ENCODE measurements at places on chromosomes 3 and 15.

GRCh38 chr3:30407651-30408050, 198.8 kb upstream of the TGFBR2 start:
- DNase-seq = no peak

GRCh38 chr3:184042617-184043016, 10.2 kb upstream of the HTR3C start:
- DNase-seq = no peak

DNA sequence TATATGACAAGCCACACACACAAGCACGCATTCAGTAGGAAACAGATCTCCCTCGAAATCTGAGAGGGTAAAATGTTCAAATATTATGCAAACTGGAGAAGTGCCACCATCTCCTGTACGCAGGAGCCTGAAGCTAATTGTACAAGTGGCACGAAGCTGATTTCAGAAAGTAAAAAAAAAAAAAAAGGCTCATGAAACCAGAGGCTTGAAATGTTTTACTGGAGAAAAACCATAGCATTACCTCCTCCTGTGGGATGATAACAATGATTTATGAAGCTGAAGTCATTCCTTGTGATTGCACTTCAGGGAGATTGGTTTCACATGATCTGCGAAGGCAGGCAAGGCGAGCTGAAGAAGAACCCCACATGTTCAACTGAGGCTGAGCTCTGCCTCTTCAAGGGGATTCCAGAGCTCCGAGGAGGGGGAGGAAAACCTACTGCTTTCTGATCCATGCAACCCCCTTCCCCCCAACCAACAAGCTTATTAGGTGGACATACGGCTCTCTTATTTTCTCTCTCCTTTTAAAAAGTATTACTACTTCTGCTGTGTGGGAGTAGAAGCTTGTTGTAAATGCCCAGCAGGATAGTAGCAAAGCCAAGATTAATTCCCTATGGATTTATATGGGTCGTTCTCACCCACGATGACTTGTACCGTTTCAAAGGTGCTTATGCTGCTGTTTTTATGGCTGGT, 101.1 kb downstream of the GREM1 start:
- no peak for DNase-seq

DNA sequence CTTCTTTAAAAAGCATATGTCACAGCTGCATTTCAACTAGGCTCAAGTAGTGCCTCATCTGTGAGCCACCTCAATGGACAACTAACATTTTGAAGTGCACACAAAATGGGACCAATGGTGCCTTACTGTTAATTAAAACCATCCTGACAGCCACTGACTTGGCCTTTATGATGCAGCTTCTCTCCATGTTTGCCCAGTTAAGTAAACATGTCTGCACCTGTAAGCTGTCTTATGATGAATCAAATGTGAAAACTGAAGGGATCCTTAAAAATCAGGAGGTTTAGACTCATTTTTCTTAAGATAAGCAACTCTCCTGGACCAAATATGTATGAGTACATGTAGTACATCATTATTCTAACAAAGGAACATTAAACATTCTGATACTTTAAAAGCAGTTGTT, 861.6 kb downstream of the ROBO1 start:
- DNase-seq = no peak

- DNase-seq = no peak
Measured at GRCh38 chr3:129686941-129687340, 80.5 kb upstream of the PLXND1 start.

GRCh38 chr3:16390581-16390980, 122.9 kb downstream of the RFTN1 start:
- DNase-seq = no peak

DNA sequence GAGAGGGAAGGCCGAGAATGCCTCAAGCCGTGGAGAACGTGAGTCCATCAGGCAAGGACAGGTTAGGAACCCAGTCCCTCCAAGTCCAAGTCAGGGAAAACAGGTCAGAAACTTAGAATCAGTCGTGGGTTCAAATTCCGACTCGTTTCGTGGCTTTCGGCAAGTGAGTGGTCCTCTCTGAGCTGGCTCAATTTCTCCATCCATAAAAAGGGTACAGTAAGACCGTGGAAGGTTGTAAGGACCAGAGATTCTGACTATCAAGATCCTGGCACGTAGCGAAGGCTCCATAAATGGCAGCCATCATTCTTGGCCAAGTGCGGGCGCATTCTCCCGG, 604 bp upstream of the MED12L start:
- no peak for DNase-seq

DNA sequence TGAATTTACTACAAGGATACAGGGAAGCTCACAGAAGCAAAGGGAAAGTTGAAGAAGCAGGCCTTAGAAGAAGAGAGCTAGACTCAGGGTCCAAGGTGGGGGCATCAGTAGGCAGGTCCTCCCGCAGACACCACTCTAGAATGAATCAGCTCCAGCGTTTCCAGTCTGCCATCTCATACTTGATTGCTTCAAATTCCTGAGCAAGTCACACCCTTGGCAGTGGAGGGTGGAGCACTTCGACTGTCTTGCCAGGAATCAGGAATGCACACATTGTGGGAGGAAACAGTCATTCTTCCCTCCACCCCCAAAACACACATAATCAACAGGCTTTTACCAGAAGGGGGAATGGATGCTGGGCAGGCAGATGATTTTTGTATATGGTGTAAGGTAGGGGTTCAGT, 78.5 kb downstream of the CHCHD6 start:
- no peak for DNase-seq

DNA sequence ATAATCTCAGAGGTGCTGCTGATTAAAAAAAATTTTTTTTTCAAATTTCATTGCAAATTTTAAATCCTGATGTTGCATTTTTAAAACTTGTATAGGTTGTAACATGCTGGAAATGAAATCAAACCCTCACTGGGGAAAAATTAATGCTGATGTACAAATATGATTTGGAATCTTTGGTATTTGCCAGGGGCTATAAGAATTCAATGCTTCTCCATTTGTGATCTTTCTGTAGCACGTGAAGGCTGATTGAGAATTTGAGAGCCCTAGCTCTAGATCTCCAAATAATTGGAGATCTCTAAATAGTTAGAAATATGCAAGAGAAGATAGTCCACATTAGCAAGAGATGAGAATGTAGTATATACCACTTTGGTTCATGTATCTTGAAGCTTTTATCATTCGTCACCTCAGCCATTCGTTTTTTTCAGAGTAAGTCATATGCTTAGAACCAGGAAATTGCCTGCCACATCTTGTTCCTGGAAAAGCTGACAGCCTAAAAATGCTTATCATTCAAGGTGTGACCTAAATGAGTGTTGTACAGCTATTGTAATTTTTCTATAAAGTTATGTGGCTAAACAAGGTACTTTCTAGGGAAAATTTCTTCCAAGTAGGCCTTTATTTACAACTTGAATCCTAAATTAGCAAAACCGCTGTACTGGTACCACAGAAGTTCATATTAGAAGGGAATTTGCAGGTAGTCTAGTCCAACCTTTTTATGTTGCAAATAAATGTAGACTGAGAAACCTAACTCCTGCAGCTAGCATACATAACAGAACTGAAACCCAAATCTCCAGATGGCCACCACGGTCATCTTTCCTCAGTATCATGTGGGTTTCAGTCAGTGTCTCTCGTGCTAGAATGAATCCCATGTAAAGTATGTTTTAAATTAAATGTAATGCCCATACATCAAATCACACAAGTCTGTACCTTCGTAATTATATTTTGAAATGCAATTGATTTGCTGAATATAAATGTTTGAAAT, 48.5 kb downstream of the FNDC3B start:
- DNase-seq = no peak

DNA sequence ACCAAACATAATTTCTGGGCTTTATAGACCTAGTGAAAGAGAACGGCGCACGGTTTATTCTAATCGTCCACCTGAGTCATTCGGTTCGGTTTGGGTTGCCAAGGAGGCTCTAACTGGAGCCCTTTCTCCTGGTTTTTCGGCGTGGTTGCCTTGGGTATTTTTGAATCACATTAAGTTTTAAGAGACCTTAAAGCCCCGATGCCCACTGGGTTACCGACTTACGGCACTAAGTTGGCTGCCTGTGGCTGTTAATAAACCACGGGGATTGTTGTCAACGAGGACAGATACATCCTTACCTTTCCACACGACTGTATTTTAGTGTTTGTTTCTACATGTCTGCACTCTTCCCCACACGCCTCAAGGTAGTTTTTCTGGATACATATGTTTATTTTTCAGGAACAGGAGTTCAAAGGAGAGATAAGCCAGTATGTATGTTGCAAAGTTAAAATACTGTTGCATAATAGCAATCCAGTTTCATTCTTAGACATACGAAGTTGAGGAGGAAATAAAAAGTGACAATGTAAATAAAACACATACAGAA, 1.2 kb upstream of the ANP32A start:
- no peak for DNase-seq

DNA sequence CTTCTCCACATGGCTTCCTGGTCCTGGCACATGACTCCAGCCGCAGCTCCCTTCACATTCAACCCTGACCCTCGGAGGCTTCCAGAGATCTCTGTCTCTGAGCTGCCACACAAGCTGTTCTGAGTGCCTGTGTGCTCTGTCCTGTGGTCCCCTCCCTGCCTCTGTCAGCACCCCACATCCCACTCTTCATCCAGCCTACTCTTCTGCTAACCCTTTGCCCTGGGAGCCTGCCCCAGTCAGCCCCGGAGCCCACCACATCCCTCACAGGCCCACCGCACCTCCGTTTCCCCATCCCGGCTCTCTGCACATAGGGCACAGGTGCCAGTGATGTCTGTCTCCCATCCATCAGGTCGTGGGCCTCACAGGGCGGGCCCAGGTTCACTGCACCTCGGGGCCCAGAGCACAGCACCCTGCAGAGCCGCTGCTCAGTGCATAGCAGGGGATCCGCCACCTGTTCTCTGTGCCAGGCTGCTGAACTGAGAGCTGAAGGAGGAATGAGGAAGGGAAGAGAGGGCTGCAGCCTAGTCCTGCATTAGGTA, 133.6 kb downstream of the UACA start:
- DNase-seq = no peak

- DNase-seq = no peak
Measured at GRCh38 chr3:77682162-77682561, 642.3 kb downstream of the ROBO2 start.

DNA sequence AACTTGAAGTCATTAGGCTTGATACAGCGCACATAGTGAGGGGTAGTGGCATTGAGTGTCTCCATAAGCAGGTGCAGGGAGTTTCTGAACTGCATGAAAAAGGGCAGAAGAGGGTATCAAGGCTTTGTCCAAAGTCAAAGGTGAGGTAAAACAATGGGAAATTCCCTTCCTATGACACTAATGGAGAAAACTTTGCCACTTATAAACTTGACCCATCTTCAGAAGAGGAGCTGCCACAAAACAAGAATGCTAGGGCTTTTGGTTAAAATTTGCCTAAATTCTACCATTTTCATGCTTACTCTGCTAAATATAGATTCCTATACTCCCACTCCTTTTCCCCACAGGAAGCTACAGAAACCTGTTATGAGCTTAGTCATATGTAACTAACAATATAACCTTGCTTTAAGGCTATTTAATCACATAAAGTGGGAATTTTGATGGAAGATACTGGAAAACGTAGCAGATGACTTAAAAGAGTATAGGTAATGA, 87.5 kb upstream of the MYO5C start:
- no peak for DNase-seq

DNA sequence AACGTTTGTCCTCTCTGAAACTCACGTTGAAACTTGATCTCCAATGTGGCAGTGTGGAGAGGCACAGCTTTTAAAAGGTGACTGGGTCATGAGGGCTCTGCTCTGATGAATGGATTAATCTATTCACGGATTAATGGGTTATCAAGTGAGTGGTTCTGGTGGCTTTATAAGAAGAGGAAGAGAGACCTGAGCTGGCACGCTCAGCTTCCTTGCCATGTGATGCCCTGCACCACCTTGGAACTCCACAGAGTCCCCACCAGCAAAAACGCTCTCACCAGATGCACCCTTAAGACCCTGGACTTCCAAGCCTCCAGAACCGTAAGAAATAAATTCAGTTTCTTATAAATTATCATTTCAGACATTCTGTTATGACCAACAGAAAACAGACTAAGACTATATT, 2.6 kb downstream of the PPP1R2 start:
- no peak for DNase-seq

DNA sequence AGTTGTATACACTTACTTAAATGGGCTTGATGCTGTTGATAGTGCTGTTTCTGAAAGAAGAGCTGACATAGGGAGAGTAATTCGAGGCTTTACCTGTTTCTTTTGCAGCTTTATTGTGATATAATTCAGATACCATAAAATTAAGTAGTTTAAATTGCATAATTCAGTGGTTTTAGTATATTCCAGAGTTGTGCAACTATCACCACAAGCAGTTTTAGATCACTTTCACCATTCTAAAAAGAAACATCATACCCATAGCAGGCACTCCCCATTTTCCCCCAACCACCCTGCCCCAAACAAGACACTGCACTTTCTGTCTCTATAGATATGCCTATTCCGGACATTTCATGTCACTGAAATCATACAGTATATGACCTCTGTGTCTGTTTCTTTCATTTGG, 98.5 kb downstream of the MTHFS start:
- DNase-seq = no peak

GRCh38 chr3:134929976-134930375, 134.9 kb downstream of the EPHB1 start:
- no peak for DNase-seq

- DNase-seq = no peak
Measured at GRCh38 chr15:37517191-37517895, 417.0 kb upstream of the MEIS2 start.

DNA sequence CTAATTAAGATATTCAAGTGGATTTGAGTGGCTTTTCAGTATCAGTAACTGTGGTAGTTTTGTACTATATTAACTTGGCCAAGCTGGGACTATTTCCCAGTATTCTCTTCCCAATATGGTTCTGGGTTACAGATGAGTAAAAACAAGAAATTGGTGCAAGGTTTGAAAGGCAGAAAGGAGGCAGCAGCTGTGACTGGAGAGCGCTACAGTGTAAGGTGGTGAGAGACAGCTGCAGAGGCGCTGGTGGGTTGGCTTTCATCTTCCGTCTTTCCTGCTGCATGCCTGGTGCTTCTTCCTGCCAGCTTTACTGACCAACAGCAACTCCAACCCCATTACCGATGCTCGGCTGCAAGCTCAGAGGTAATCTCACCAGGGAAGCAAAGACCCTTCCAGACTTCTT, 9.8 kb downstream of the DPH3 start:
- DNase-seq = no peak

DNA sequence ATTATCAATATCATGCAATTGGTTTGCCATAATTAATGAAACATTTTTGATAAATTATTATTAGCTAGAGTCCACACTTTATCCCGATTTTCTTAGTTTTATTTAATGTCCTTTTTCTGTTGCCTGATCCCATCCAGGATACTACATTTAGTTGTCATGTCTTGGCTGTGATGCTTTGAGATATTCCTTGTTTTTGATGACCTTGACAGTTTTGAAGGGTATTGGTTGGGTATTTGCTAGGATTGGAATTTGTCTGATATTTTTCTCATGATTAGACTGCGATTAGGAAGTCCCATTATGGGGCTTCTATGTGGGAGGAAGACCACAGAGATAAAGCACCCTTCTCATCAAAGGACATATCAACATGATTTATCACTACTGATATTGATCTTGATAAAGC, 43.0 kb downstream of the CGNL1 start:
- no peak for DNase-seq

All from dorsolateral prefrontal cortex (tissue), 122 donors.